EL (cell line): ENCODE measurements at places on chromosomes 6 and 20.

GRCh38 chr20:48584391-48585060, 243.3 kb downstream of the PREX1 start:
- no peak for DNase-seq

DNA sequence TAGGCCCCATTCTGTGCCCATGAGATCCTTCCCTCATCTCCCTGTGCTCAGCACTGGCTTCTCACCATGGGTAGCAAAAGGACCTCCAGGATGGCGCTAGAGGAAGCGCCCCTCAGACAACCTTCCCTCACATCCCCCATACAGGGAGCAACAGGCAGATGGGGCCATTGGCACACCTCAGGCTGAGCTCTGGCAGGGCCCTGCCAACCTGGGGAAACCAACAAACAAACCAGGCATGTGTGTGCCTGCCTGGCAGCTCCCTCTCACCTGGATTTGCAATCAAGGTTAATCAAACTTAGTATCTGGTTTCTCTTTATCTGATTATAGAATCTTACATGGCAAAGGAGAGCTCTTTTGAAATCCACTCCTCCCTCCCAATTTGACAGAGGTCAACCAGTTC, 134.9 kb downstream of the SLC23A2 start:
- no peak for DNase-seq

DNA sequence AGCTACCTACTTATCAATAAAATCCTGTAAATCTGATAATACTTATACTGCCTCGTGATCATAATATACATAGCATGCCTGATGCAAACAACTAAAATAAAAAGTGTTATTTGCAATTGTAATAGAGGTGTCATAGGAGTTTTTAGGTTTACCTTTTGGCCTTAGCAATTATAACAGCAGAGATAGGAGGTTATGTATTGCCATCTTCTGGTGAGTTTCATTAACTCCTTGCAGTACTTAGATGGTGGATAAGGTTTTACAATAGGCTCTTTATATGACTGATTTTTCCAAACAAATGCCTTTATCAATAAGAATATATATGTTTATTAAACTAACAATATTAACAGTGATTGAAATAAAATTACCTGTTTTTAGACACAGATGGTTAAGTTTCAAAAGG, 27.8 kb upstream of the MYCT1 start:
- peak; percentile 13 for DNase-seq

DNA sequence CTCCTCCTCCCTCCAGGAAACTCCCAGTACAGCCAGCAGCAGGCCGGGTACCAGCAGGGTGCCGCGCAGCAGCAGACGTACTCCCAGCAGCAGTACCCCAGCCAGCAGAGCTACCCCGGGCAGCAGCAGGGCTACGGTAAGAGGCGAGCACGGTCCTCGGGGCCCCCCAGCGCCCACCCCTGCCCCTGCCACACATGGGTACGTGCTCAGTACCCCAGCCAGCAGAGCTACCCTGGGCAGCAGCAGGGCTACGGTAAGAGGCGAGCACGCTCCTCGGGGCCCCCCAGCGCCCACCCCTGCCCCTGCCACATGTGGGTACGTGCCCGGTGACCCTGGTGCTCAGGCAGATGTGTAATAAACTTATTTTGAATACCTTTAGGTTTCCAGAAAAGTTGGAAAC, 10.2 kb upstream of the MTG2 start:
- DNase-seq, result no peak

DNA sequence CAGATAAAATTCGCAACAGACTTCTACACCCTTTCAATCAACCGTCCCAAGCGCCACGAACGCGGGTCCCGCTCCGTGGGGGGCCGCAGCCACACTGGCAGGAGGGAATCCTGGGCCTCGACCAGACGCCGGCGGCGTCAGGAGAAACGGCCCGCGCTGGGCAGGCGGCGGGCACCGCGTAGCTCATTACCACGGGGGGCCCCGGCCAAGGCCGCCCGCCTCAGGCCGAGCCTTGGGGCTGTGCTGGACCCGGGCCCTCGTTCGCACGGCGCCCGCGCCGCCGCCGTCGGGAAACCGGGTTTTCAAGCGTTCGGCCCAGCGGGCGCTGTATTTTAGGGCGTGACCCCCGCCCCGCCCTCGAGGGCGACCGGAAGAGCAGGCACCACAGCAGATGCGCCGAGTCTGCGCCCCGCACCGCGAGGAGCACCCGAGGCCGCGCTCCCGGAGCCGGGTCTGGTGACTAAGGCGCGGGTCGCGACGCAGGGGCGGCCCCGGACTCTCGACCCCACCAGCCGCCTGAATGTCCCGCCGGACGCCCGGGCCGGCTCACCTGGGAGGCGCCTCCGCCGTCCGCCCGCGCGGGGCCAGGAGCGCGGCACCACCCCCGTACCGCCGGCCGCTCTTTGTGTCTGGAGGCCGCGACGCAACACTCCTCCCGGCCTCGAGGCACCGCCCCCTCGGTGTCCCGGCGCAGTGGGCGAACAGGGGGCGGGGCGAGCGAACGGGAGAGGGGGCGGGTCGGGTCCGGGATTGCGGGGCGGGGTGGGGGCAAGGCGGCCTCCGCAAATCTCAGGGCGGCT, at the start of gene NINL:
TSS of gene NINL (minus strand) at position 627 of the 800 bp plus-strand sequence. CDS start 58,944 bp downstream, outside the sequence.
- peak; percentile 73 for DNase-seq

DNA sequence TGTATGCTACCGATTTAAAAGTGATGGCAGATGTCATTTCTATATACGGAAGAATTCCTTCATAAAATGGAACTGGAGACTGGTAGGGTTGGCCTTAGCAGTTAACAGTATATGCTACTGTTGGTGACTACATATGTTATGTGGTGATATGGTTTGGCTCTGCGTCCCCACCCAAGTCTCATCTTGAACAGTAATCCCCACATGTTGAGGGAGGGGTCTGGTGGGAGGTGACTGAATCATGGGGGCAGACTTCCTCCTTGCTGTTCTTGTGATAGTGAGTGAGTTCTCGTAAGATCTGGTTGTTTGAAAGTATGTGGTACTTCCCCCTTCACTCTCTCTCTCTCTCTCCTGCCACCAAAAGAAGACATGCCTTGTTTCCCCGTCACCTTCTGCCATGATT, 29.6 kb downstream of the RGS17 start:
- no peak for DNase-seq

GRCh38 chr6:157603314-157603940, 219.6 kb upstream of the SNX9 start:
- no peak for DNase-seq

GRCh38 chr6:119541132-119541905, 191.8 kb upstream of the MAN1A1 start:
- DNase-seq, result peak; percentile 97

- peak; percentile 83 for DNase-seq
Observed at GRCh38 chr6:111427341-111428116, 55.5 kb downstream of the REV3L start.

DNA sequence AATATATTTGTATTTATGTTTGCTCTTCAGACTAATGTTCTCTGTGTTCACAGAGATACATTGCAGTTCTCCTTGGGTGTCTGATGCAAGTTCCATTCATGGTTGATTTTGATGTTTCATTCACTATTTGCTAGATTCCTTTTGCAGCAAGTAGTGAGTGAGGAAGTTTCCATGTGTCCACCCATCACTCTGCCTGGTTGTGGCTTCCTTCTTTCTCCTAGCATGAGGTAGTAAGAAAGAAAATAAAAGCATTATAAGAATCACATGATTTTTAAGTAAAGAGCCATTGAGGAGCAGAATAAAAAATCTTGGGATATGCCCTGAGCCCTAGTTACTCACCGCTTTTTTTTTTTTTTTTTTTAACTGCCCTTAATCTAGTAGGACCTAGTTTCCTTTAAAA, 8.7 kb downstream of the SASH1 start:
- DNase-seq, result no peak

DNA sequence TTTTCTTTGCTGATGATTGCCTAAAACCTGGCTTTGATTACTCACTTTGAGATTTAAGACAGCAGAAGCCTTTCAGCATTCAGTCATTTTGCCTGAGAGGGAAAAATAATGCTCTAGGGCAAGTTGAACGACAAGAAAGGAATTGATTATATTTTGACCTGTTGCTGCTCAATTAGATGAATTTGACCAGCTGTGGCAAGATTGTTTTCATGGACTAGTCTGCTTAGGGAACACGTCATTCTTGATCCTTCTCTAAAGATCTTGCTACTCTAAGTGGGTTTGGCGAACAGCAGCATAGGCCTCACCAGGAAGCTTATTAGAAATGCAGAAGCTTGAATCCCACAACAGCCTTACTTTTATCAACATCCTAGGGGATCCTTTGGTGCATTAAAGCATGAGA, 59.7 kb upstream of the PHACTR1 start:
- DNase-seq, result no peak

DNA sequence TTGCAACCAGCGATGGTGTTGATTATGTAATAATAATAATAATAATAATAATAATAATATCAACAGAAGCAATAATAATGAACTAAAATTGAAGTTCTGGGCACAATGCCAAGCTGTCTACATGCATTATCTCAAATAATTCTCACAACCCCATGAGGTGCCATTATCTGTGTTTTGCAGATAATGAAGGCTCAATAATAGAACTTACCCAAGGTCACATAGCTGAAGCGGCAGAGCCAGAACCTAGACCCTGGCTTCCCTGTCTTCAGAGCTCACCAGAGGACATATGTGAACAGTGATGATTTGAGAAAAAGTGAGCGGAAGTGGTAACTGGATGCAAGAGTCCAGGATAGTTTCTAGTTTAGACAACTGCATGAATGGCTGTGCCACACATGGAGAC, 91.0 kb downstream of the HIVEP1 start:
- no peak for DNase-seq

DNA sequence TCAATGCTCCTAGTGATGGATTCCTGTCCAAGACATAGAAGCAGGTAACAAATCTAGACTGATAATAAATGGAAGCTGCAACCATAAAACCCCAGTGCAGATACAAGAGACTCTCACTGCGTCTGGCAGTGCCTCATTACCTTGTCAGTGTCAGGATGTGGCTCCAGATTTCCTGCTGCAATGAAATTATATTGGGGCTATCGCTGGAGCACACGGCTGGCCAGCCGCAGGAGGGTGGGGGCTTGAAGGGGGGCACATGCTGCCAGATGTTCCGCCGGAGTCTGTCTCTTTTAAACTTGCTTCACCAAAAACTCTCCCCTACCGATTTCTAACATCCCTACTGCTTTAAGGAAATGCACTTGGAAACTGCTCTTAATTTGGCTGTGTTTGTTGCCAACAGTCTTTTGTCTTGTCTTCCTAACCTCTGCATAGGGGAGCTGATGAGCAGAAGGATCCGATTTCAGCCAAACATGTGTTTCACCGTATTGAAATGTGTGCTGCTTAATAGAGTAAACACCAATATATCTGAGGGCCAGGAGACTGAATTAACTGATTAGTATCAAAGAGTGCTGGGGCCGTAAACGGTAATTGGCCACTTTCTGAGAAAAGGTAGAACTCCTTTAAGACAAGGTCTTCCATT, 102.2 kb upstream of the EXOC2 start:
- DNase-seq, result no peak

GRCh38 chr20:919491-919916, 3.4 kb upstream of the ANGPT4 start:
- DNase-seq, result no peak

DNA sequence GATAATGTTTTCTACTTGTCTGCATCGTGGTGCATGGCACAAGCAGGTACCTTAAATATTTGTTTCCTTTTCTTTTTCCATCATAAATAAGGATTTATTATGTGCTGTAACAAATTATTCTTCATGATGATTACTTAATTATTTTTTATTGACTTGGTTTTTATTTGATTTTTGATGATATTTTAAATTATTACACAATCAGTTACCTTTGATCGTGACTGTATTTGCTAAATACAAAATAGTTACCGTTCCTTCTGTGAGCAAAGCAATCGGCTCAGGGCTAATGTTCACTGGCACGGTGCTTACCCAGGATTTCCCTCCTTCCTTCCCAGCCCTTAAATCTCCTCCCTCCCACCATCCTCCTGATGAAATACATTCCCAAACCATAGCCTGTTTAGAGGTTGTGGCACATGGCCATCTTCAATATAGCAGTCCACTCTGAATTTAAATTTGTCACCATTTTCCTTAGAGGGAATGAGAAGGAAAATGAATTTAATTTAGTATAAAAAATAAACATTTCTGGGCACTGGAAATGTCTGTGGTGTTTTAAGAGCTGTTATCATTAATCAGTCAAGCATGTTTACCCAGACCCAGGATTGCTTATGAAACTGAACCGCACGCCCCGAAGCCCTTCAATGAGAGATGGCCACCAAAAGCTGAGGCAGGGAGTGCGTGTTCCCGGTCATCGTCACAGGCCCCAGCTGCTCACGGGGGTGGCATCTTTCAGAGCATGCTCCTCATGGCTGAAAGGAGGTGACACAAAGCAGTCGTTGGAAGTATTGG, 23.0 kb upstream of the EXOC2 start:
- no peak for DNase-seq

GRCh38 chr6:42783876-42784642, 2.2 kb downstream of the BICRAL start:
- no peak for DNase-seq

DNA sequence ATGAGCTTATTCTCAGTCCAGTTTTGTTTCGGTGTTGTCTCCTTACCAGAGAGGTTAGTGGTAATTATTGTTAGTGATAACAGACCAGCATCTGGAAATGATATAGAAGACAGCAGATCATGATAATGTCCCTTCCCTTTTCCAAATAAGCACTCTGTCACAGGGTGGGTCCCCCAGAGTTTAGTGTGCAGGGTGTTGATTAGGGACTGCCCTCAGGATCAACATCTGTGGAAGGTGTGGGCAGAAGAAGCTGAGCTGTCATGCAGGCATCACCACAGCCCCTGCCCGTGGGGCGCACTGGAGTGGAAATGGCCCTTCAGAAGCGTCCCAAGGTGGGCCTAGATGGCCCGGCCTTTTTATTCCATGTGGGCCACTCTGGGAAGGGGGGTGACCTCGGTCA, 67.6 kb upstream of the DTNBP1 start:
- DNase-seq, result no peak

- DNase-seq, result no peak
Observed at GRCh38 chr6:21756487-21756886, 162.9 kb downstream of the SOX4 start.

DNA sequence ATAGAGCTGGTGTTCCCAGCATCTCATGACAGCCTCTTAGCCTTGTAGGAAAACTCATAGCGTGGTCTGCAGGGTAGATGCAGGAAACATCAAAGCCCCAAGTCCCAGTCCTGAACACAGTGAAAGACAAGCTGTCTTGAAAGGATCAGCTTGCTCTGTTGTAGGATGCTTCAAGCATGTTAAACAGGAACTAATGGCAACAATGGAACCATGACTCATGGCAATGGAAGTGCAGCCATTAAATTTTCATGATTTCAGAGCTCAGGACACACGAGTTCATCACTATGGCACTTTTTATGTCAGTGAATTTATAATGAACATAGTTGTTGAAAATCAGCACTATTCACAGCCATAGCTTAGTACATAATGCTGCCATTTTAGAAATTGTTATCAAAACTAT, 367.7 kb downstream of the KIF16B start:
- no peak for DNase-seq

DNA sequence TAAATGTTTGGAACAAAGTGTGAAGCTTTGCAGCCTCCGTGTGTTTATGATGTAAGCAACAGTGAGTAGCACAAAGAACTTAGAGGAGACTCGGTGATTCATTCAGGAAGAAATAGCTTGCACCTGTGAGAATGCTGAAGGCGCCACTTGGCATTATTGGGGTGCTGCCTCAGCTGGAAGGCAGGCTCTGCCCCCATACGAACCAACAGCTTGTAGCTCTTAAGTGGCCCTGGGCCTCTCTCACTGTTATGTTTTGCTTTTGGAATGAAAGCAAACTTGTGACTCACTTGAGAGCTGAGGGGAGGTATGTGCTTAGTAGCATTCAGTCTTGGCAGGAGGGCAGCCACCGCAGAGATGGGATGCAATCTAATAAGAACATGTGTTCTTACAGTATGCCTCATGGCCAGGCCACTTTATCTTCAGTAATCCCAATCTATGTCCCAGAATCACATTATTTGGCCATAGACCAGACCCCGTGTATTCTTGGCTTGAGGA, 310.7 kb downstream of the EYA4 start:
- DNase-seq, result peak; percentile 95

GRCh38 chr6:99026135-99026534, 78.4 kb upstream of the FBXL4 start:
- no peak for DNase-seq
